ENCODE measurements at places on chromosomes 7 and 10. TPM values are rescaled to one million over a fixed set of nuclear protein-coding genes. Genes with fewer than 3 reads are reported as not detected.

DNA sequence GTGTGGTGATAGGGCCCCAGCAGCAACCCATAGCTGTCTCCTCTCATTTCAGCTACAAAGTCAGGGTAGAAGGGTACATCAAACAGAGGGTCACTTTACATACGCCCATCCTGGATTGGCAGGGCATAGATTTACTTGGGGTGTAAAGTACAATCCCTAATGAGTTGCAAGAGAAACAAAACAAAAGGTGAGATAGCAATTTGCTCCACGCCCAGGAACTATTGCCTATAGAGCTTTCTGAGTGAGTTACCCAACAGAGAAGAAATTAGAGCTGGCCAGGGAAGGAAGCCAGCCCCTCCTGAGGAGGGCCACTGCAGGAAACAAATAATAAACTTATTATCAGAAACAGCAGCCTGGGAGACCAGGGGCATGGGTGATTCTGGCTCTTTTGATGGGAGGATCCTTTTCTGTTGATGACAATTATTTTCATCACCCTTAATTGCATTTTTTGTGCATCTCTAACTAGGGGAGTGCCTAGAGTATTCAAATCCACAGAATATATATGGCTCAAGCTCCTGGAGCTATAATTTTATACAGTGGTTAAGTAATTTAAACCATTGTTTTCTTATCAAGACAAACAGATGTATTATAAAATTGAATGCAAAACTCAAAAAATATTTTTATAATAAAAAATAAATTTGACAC lies 47.4 kb downstream of the SLC26A5 start:
- DNase-seq: no peak

DNA sequence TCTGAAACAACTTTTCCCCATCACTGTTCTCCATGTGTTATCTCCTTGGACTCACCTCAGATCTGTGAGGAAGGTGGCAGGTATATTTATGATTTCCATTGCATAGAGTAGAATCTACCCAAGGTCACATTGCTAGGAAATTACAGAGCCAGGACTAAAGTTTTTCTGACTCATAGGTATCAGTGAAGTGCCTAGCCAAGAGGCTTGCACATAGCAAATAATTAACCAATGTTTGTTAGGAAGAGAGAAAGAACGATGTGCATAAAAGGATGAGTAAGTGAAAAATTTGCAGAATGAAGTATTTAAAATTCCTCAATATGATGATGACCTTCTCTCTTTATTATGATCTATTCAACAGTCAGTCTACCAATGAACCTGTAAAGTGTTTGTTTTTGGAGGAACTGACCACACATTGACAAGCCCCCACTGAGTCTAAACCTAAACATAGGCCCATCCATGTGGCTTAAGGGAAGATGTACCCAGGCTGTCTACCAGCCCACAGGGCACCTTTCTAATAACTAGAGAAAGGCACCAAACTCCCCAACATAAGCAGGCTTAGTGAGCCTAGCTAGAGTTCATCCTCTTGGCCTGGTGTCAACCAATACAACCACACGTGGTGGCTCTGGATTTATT lies 252.9 kb upstream of the ZMIZ1 start:
- no peak for DNase-seq

DNA sequence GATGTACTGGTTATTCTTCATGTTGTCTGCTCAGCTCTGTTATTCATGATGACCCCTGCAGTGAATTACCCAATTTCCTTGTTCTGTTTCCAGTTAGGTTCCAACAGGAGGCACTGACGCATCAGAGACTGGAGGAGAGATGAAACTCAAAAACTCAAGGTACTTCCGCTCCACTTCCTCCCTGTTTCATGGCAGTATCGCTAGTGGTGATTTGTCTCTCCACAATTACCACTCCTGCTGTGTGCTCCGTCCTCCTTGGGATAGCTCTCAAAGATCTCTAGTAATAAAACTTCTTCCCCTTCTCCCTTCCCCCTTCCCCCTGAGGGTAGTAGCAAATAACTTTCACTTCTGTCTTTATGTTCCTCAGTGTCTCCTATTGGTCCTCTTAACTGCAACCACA lies 107.4 kb upstream of the ABCB5 start:
- no peak for DNase-seq

Gene ZNF716
- not detected for total RNA-seq

Gene BAG3
- total RNA-seq: 33.1 TPM

DNA sequence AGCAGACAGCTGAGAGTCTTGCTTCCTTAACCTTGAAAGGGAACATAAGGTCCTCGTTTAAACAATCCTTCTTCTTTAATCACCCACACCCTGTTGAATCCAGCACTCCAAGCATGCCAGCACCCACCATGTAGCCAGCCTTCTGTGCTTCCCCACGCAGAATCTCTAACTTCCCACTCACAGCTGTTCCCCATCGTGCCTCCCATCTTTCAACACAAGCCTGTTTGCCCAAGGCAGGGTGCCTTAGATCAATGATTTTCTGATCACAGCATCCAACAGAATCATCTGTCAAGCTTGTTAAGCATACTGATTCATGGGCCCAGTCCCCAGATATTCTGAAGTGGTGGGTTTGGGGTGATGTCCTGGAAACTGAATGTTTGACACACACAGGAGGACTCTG lies 530.8 kb downstream of the SH2D4B start:
- no peak for DNase-seq

GRCh38 chr10:127874671-127875448 lies 17.9 kb downstream of the CLRN3 start:
- DNase-seq: no peak

Gene PRTFDC1
- total RNA-seq: 1.1 TPM

GRCh38 chr10:97825020-97825760 lies 24.5 kb upstream of the GOLGA7B start:
- DNase-seq: no peak

- no peak for DNase-seq
Observed at GRCh38 chr10:132365102-132365501, 31.9 kb upstream of the PWWP2B start.

DNA sequence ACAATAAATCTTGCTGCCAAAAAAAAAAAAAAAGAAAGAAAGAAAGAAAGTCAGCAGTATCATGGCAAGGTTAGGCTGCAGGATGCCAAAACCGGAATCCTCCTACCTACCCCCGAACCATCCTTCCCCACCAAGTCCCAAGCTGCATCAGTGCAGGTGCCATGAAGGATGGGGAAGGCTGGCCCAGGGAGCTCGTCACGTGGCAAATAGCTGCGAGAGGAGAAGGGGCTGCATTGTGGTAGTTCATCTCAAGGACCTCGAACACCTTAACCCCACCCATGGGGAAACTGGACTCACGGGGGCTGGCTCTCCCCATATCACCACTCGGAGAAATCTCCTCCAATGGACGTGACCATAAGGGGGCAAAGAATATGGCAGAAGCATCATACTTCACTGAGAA lies 86.2 kb downstream of the TACC2 start:
- no peak for DNase-seq

- DNase-seq: no peak
Observed at GRCh38 chr7:155236386-155236785, 61.3 kb upstream of the INSIG1 start.

DNA sequence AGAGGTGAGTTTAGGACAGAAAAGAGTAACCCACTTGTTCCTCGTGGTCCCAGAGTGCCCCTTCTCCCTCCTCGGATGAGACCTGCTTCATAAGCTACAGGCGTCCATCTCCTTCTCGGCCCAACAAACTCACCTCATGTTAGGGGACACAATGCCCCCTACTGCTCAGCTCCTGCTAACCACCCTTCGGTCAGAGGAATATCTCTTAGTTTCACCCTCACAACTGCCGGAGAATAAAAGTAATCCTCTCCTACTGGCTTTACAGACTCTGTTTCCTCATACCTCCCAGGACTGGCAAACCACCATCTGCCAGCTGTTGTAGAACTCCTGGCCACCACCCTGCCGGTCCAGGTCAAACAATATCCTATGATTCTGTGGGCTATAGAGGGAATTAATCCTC lies 3.2 kb downstream of the AKR1B15 start:
- no peak for DNase-seq

DNA sequence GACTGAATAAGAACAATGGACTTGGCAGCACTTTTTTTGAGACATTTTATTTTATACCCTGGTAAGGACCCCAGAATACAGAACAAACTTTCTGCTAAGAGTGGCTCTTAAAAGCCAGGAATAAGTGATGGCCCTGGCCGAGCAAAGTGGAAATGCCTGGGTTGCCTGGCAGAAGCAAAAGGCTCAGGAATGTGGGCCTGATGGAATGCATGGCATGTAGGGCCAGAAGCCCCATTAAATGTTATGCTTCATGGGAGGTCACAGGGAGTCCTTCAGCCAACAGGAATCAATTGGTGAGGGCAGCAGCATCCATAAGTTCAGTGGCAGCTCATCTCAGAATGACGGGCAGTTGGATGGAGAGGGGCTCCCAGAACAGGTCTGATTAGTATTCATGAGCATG lies 301.5 kb upstream of the CACNA2D1 start:
- DNase-seq: no peak

DNA sequence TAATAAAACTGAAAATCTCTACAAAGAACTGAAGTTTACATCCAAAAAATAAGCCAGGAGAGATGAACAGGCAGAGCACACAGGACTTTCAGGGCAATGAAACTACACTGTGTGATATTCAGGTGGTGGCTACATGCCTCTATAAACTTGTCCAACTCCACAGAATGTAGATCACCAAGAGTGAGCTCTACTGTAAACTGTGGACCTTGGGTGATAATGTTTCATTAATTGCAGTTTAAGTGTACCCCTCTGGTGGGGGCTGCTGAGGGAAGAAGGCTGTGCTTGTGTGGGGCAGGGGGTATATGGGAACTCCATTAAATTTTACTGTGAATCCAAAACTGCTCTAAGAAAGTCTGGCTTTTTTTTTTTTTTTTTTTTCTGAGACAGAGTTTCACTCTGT lies 22.7 kb downstream of the YWHAG start:
- DNase-seq: no peak

Gene ADRB1
- total RNA-seq: 1.4 TPM

DNA sequence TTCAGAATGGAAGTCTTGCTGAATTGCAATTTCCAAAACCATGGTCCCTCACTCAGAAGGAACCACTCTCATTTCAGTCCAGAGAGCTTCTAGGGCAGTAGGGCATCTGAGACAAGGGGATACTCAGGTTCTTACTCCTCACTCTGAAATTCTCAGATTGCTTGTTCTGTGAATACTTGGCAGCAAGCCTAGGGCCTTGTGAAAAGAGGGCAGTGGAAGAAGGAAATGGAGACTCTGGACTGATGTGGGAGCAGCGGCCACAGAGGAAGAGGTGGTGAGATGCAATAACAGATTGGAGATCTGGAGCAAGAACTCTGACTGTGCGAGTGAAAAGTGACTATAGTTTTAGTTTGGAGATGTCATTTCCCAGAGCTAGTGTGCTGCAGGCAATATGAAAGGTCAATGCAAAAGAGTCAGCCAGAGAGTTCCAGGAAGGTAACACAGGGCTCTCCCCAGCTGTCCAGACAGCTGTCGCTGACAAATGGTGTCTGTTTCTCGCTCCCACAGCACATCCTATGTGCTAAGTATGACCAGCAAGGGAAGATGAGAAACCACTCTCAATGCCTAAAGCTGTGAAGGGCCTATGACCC lies 291.6 kb upstream of the KIAA1217 start:
- DNase-seq: no peak

GRCh38 chr7:63065684-63066083 lies 933.0 kb upstream of the ZNF722 start:
- no peak for DNase-seq

GRCh38 chr7:73899731-73900142 lies 38.8 kb downstream of the TMEM270 start:
- DNase-seq: peak; percentile 72

Gene KBTBD2
- total RNA-seq: 42.3 TPM

DNA sequence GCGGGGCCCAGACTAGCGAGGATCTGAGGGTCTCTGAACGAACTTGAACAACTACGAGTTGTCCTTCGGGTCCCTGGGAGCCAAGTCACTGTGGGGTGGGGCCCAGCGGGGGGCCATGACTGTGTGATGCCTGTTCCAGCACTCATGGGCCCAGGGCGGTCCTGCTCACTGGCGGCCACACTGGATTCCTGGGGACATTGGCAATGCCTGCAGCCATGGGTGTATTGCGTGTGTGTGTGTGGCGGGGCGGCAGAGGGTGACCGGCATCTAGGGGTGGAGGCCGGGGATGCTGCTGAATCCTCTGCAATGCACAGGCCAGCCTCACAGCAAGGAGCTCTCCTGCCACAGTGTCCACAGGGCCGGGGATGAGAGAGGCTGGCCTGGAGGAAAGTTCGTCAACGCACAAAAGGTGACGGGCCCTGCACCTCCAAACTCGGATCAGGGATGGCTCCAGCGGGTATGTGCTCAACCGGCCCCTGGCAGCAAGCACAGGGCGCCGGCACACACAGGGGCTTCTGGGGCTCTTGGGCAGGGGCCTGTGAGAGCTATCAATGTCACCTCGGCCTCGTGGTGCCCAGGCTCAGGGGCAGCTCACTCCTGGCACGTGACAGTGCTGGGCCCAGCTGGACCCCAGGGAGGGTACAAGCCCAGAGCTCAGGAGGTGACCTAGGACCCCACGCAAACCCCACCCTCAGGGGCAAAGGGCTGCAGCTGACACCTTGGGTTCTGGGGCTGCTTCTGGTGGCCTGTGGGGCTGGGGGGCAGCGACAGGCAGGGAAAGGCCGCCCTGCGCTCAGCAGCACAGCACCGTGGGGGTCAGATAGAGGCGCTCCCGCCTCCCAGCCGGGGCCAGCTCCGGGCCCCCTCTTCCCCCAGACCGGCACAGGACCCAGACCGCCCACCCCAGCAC lies 27.9 kb downstream of the PAPOLB start:
- no peak for DNase-seq

DNA sequence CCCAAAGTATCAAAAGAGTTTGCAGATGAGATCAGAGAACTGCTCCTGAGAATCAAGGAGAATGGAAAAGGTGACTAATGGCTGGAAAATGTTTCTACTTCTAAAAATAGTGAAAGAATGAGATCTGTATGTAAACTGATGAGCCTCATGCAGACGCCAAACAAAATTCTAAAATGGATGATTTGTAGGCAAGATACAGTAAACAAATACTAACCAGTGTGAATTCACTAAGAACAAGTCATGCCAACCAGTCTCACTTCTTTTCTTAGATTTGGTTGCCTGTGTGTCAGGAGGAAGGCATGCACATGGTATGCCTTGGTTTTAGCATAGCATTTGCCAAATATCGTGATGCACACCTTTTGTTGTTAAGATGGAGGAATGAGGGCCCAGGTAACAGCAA lies 94.9 kb upstream of the PIK3CG start:
- no peak for DNase-seq

GRCh38 chr7:50062951-50063350 lies 30.1 kb downstream of the ZPBP start:
- no peak for DNase-seq

Gene PHKG1
- 1.3 TPM for total RNA-seq

GRCh38 chr10:131226446-131227162 lies 84.9 kb downstream of the TCERG1L start:
- DNase-seq: no peak

- DNase-seq: no peak
Observed at GRCh38 chr7:148395990-148396716, 194.4 kb upstream of the C7orf33 start.

Gene DGKB
- total RNA-seq: 2.5 TPM

GRCh38 chr10:86698207-86698940 lies 30.1 kb downstream of the LDB3 start:
- DNase-seq: no peak

Gene DLX6
- not detected for total RNA-seq
